ENCODE measurements at places on chromosomes 6 and 20. TPM values are rescaled to one million over a fixed set of nuclear protein-coding genes. Genes with fewer than 3 reads are reported as not detected.

The FAM184A gene
- total RNA-seq = 2.2 TPM

The TFAP2D gene
- not detected for total RNA-seq

The CDH22 gene
- total RNA-seq = not detected

The PAK5 gene
- not detected for total RNA-seq

The HCK gene
- total RNA-seq = not detected

DNA sequence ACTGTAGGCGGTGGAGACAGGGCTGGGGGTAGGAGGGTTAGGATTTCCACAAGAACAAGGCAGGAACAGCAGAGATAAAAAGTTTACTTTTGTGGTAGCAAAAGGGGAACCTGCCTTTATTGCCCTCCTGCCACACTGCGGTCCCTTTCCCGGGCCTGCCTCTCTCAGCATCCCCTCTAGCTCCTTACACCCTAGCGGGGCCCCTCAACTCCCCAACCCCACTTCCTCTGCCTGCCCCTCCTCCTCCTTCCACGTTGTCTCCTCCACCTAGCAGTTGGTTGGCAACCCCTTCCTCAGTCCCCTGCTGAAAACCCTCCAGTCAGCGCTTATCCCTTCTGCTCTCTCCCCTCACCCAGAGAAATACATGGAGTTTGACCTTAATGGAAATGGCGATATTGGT lies 714 bp downstream of the AIF1 start:
- peak overlapping the region; percentile 96 for H3K27ac ChIP-seq
- peak overlapping the region; percentile 94 for H3K4me3 ChIP-seq
- H3K4me1 ChIP-seq = peaks cover 45% of the 10 kb centered on the region

- no peak overlapping the region for H3K27ac ChIP-seq
- H3K36me3 ChIP-seq = peaks cover 2% of the 10 kb centered on the region
- DNase-seq = no peak
These were observed 4.2 kb downstream of the ENTPD6 start for GRCh38 chr20:25199473-25200260.

- H3K27ac ChIP-seq = no peak overlapping the region
- no peak overlapping the region for H3K4me3 ChIP-seq
- H3K36me3 ChIP-seq = no peaks in the 10 kb centered on the region
These were observed 136.5 kb downstream of the BTBD9 start for GRCh38 chr6:38503032-38503773.

DNA sequence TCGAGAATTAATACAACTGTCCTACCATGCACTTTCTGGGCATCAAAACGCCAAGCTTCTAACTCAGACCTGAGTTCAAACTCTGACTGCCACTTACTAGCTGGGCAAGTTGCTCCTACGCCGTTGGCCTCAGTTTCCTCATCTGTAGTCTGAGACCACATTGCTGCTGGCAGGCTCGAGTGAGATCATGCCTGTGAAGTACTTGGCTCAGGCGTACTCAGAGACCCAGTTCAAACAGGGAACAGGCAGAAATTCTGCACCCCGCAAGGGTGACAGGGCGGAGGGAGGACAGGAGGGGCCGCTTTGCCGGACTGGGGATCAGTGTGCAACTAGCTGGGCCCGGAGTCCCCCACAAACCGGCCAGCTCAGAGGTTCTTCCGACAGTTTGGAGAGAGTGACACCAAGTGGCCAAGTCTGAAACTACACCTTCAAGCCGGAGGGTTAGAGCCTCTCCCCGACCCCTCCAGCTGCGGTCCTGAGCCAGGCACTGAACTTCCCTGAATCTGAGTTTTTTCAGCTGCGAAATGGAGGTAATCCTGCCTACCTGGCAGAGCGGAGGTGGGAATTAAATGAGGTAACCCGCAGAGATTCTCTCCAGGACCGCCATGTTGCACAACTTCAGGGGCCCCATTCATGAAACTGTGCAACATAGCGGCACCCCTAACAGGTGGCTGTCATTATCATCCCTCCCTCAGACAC lies 46.0 kb upstream of the PTPN1 start:
- H3K4me3 ChIP-seq = no peak overlapping the region
- H3K36me3 ChIP-seq = no peaks in the 10 kb centered on the region
- peaks cover 22% of the 10 kb centered on the region for H3K4me1 ChIP-seq
- DNase-seq = peak; percentile 74
- no peak overlapping the region for H3K27ac ChIP-seq

DNA sequence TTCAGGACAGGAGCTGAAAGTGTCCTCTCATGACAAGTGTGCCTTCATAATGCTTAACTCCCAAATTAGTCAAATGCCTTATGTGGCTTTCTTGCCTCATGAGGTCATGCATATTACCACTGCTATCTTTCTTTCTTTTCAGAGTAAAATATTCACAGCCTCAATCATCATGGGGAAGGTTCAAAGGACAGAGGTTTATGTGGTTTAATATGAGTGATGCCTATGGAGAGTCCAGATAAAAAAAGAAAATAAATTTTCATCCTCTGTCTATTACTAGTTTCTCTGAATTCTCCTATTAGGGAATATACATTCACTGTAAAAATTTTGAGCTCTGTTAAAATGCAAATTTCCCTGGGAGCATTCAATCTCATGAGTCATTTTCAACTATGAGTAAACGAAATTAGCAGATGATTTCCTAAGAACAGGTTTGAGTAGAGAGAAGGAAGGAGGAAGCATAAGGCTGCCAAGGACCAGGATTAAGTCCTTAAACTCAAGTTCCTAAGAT lies 396.9 kb upstream of the ADGRB3 start:
- no peaks in the 10 kb centered on the region for H3K4me1 ChIP-seq
- H3K27me3 ChIP-seq = no peaks in the 10 kb centered on the region
- DNase-seq = no peak
- H3K4me3 ChIP-seq = no peak overlapping the region

GRCh38 chr6:14728396-14729024 lies 517.4 kb upstream of the JARID2 start:
- no peaks in the 10 kb centered on the region for H3K27me3 ChIP-seq
- peaks cover 47% of the 10 kb centered on the region for H3K4me1 ChIP-seq
- H3K4me3 ChIP-seq = no peak overlapping the region
- no peak for DNase-seq
- peaks cover 7% of the 10 kb centered on the region for H3K36me3 ChIP-seq
- no peak overlapping the region for H3K27ac ChIP-seq

DNA sequence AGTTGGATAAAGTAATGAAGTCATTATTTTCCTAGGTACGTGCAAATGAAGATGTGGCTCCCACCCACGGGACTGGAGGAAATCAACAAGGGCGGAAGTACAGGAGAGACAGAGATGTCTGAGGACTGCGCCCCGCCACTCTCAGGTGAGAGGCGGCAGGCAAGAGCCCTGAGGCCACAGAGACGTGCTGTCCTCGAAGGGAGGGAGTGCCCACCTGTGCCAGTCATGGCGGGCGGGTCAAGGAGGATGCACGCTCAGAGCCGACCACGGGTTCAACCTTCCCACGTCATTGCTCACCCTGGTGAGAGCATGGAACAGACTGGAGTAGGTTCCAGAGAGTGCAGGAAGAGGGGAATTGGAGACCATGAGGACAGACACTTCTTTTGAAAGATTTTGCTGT lies 12.7 kb downstream of the CST8 start:
- H3K4me3 ChIP-seq = no peak overlapping the region
- no peaks in the 10 kb centered on the region for H3K36me3 ChIP-seq
- no peak for DNase-seq
- H3K4me1 ChIP-seq = no peaks in the 10 kb centered on the region
- H3K27ac ChIP-seq = no peak overlapping the region

- H3K27ac ChIP-seq = no peak overlapping the region
- no peaks in the 10 kb centered on the region for H3K36me3 ChIP-seq
- DNase-seq = no peak
These were observed 25.5 kb downstream of the CLIC5 start for GRCh38 chr6:45990162-45990561.

DNA sequence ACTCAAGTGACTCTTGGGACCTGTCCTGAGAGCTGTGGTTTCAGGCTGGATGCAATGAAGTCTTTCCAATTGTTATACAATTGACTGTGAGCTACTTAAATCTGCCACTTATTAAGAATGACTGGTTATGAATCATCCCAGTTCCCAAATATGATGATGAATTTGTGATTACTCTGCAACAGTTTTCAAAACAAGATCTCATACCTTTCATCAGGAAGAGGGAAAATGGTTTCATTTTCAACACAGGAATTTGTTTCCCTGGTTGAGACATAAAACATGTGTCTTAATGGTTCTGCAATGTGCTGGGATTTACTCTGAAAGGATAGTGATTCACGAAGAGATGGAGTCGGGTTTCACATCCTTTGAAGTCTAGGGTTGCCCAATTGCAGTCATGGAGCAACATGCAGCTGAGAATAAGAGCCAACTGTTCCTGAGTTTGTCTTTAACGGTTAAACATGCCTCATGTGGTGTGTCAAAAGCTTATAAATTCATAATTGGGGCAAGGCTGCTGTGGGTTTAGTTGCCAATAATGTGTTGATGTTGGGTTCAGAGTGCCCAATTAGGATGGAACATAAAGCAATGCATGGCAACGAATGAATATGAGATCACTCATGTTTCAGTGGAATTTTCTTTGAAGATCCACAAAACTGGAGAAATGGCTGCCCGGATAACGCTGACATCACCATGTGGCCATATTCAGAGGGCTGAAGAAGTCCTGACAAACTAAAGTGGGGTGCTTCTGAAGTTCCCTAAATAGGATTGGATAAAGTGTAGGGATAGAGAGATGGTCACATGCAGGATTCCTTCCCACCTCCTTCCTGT lies 41.0 kb downstream of the CYP24A1 start:
- no peaks in the 10 kb centered on the region for H3K4me1 ChIP-seq
- H3K27me3 ChIP-seq = no peaks in the 10 kb centered on the region
- no peak overlapping the region for H3K27ac ChIP-seq
- no peak for DNase-seq
- no peak overlapping the region for H3K4me3 ChIP-seq

DNA sequence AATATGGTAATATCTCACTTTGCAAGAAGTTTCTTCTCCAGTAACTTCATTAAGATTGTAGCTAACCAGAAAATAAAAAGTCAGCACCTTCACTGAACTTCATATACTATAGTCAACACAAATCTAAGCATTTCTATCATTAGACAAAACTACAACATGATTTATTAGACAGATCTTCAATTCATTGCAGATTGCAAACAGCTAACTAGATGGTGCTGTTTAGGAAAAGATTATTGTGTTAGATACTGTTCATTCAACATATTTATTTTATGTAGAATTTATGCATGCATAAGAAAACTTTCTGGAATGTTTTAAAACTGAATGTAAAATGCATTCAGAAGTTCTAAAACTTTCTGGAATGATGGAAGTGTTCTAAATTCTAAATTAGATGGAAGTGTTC lies 442.1 kb downstream of the HTR1B start:
- H3K4me1 ChIP-seq = no peaks in the 10 kb centered on the region
- no peak overlapping the region for H3K27ac ChIP-seq
- H3K4me3 ChIP-seq = no peak overlapping the region
- no peak for DNase-seq
- no peaks in the 10 kb centered on the region for H3K36me3 ChIP-seq

DNA sequence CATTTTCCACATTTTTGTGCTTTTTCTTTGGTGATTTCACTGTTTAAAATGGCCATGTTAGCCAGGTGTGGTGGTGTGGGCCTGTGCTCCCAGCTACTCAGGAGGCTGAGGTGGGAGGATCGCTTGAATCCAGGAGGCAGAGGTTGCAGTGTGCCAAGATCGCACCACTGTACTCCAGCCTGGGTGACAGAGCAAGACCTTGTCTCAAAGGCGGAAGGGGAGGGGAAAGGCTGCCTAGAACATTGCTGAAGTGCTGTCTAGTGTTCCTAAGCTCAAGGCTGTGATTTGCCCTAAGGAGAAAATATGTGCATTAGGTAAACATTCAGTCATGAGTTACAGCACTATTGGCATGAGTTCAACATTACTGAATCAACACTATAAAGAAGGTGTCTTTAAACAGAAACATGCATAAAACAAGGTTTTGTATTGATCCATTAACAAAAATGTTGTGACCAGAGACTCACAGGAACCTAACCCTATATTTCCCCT lies 14.0 kb downstream of the ZC2HC1B start:
- H3K4me1 ChIP-seq = peaks cover 1% of the 10 kb centered on the region
- no peak for DNase-seq
- no peak overlapping the region for H3K27ac ChIP-seq

- no peak for DNase-seq
- H3K4me3 ChIP-seq = no peak overlapping the region
- H3K27ac ChIP-seq = no peak overlapping the region
- H3K36me3 ChIP-seq = no peaks in the 10 kb centered on the region
- H3K4me1 ChIP-seq = no peaks in the 10 kb centered on the region
These were observed 23.4 kb downstream of the THBS2 start for GRCh38 chr6:169230322-169230665.

DNA sequence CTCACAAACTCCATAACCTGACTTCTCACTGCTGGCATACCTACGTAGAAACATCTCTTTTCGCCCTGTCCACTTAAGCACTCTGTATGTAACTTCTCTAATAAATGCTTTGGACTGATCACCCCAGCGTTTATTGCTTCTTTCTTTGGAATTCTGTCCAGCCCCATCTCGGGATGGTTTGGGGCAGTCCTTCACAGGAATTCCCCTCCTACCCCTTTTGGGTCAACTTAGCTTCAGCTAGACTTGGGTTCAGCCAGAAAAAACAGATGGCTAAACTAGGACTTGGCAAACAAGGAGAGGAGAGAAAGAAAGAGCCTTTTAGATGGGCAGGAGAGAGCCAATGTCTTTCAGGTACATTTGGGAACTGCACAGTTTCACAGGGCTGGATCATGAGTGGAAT lies 3.9 kb upstream of the LTV1 start:
- no peak for DNase-seq
- H3K27ac ChIP-seq = no peak overlapping the region
- no peak overlapping the region for H3K4me3 ChIP-seq
- H3K4me1 ChIP-seq = peaks cover 9% of the 10 kb centered on the region

- H3K27me3 ChIP-seq = peaks cover 2% of the 10 kb centered on the region
- H3K4me1 ChIP-seq = no peaks in the 10 kb centered on the region
- H3K36me3 ChIP-seq = no peaks in the 10 kb centered on the region
- H3K4me3 ChIP-seq = no peak overlapping the region
These were observed 15.4 kb upstream of the FAM110A start for GRCh38 chr20:818001-818664.

DNA sequence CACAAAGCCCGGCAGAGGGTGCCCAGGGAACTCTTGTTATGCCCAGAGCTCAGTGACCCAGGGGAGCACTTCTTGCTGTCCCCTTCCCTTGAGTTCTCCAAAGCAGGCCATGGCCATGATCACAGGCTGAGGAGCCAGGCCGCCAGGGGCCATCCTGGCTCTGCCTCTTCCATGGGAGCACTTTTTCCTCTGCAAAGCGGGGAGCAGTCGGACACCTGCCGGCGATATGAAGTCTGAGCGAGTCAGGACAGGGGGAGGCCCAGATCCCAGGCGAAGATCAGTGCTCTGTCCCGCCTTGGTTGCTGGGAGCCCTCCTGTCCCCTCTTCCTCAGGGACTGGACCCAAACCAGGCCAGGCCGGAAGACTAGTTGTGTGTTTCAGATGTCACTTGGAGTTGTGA lies 67.9 kb downstream of the TCP11 start:
- no peaks in the 10 kb centered on the region for H3K27me3 ChIP-seq
- H3K27ac ChIP-seq = no peak overlapping the region
- no peaks in the 10 kb centered on the region for H3K36me3 ChIP-seq
- H3K4me3 ChIP-seq = no peak overlapping the region
- no peak for DNase-seq

GRCh38 chr6:21985904-21986303 lies 310.9 kb downstream of the PRL start:
- H3K27me3 ChIP-seq = no peaks in the 10 kb centered on the region
- H3K36me3 ChIP-seq = no peaks in the 10 kb centered on the region
- DNase-seq = no peak
- H3K27ac ChIP-seq = no peak overlapping the region
